Hematopoietic multipotent progenitor cell treated with erythropoietin and hydrocortisone succinate and interleukin-3 and kit ligand, for 17 days (in vitro differentiated cells): ENCODE measurements at places on chromosomes 1 and 21.

DNA sequence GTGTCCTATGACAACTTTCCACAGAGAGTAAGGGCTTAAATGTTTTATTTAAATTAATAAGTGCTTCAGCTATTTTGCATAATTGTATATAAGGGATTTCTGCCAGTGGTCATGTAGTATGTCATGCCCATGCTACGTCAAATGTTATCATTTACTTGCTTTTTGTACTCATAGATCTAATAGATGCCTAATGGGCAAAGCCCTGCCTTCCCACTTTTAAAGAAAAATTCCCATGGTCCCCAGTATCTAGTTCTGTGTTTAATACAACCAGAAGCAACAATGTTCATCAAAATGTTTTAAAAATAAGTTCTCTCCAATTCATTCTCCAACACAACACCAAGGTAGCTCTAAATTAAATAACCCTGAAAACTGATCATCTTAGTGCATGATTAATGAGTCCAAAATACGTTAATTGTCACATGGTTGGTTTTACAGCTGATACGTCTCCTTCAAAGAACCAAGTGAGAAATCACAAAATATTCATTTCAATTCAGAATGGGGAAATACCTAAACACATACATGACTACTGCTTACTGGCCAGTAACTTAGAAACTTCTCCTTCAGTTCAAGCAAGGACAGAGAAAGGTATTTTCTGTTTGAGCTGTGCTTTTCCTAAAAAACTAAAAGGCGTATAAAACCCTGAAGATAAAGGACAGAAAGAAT lies 49.1 kb upstream of the SDC3 start:
- DNase-seq, result no peak

GRCh38 chr1:31788825-31789256 lies 24.7 kb upstream of the ADGRB2 start:
- DNase-seq, result peak; percentile 34

DNA sequence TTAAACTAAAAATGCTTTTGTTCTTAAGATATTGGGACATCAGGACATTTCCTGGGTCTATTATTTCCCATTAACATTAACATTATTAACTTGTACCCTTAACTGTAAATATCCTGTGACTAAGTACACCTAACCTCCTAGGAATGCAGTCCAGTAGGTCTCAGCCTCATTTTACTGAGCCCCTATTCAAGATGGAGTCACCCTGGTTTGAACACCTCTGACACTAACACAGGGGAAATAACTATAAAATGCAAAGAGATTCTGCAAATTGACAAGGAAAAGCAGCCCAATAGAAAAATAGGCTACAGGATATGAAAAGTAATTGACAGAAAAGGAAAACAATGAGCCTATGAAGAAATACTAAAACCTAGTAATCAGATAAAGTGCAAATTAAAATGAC lies 11.6 kb upstream of the NCMAP start:
- DNase-seq, result no peak

- DNase-seq, result no peak
Observed at GRCh38 chr1:59664166-59664565, 150.6 kb upstream of the HOOK1 start.

- no peak for DNase-seq
Observed at GRCh38 chr1:88399690-88400089, 284.4 kb upstream of the PKN2 start.
